ENCODE measurements at places on chromosomes 13 and 19.

DNA sequence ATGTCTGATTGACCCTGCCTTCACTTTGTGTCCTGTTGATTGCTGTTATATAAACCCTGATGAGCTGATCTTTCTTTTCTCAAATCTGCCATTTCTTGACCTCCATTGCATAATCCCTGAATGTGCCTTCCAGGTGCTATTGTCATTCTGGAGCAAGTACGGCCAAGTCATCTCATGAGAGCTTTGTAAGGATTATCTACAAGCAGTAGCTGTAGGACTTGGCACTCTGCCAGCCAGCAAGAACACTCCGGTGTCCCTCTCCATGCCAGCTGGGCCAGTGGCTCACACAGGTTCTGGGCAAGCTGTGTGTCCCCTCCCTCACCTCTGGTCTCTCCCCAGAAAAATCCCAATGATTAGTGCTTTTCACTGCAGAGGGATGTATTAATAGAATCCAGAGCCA lies 348.1 kb downstream of the FOXO1 start:
- DNase-seq = no peak

- DNase-seq = peak; percentile 11
Observed at GRCh38 chr19:16168465-16169081, 4.8 kb downstream of the CIB3 start.

GRCh38 chr13:24272452-24273161 lies 36.8 kb upstream of the C1QTNF9 start:
- no peak for DNase-seq

- DNase-seq = no peak
Observed at GRCh38 chr19:50870417-50871089, 2.7 kb upstream of the KLK2 start.

- peak; percentile 69 for DNase-seq
Observed at GRCh38 chr13:92103689-92104153, 705.3 kb downstream of the GPC5 start.

Measured in mesendoderm (in vitro differentiated cells).